NCI-H524 (cell line): ENCODE measurements at places on chromosomes 16 and 17.

- no peak for DNase-seq
Observed at GRCh38 chr16:3118204-3118790, 5.9 kb downstream of the ZNF205 start.

GRCh38 chr16:48535831-48536613 lies 74.0 kb downstream of the N4BP1 start:
- DNase-seq, result no peak

GRCh38 chr16:86994651-86995171 lies 322.5 kb downstream of the C16orf95 start:
- DNase-seq, result peak; percentile 10

GRCh38 chr16:5504064-5504781 lies 406.6 kb upstream of the EEF2KMT start:
- no peak for DNase-seq

DNA sequence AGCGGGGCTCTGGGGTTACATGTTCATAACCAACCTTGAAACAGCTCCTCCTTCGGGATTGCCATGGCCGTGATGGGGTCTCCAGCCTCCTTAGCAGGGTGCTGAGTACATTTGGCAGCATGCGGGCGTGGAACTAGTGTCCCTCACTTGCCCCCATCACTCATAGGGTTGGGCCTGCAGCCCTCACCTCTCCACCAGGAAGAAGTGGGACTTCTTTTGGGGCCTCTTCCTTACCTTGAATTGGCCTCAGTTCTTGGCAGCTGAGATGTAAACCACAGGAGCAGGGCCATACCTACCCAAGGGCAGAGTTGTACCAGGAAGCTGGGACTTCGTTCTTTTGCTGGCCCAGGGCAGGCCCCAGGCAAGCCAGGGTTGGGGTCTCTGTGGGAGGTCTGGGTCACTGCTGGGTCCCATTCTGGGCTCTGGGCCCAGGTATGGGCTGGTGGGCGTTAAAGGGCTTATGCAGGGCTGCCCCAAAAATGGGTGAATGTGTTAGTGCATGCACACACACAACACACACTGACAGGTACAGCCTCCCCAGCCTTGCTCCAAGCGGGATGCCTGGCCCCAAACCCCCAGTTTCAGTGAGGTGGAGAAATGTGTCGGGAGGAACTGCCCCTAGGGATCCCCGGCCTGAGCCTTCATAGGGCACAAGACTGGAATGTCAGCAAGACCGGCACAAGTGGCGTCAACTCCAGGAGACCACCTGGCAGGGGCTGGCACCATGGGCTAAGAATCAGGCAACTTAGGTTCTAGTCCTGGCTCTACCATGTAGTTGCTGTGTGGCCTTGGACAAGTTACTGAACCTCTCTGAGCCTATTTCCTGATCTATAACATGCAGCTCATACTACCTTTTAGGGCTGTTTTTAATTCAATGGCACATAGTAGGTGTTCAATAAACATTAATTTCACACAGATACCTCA lies 3.9 kb upstream of the KRT15 start:
- no peak for DNase-seq

- no peak for DNase-seq
Observed at GRCh38 chr16:63785170-63785569, 1336.7 kb downstream of the CDH11 start.

DNA sequence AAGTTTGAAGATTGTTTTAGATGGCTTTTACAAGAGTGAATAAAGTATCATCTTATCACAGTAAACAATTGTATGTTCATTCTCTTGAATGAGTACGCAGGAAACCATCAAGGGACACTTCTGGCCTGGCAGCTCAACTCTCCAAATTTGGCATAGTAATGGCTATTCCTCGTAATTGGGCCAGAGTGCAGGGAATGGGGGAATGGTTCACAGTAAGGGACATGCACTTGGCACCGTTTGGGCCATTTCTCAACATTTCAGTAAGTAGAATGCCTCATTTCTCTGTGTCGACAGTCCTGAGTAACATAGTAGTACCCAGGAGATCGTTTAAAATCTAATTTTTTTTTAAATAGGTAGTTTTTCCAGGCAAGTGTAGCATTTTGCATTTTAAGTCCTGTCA lies 309.6 kb downstream of the KCNJ2 start:
- DNase-seq, result no peak

GRCh38 chr17:45160447-45161287 lies 1.0 kb upstream of the HEXIM2 start:
- peak; percentile 62 for DNase-seq

- no peak for DNase-seq
Observed at GRCh38 chr17:36592316-36592715, 637 bp downstream of the DHRS11 start.

DNA sequence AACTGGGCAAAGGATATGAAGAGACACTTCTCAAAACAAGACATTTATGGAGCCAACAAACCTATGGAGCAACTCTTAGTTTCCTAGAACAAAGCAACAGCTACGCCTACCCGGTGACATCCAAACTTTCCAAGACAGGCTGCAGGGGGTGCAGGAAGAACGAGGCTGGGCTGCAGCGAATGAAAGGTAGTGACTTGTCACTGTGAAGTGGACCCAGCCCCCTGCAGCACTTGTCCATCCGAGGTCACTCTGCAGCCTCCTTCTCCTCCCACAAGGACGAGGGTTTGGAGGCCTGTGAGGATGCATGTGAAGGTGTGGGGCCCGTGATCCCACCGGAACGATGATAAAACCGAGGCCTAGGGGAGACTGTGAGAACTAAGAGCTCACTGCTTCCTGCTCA lies 192.6 kb upstream of the RPL38 start:
- peak; percentile 51 for DNase-seq

- no peak for DNase-seq
Observed at GRCh38 chr17:33261820-33262219, 31.3 kb downstream of the ASIC2 start.

- DNase-seq, result peak; percentile 85
Observed at GRCh38 chr16:49441366-49441780, 67.8 kb downstream of the C16orf78 start.

DNA sequence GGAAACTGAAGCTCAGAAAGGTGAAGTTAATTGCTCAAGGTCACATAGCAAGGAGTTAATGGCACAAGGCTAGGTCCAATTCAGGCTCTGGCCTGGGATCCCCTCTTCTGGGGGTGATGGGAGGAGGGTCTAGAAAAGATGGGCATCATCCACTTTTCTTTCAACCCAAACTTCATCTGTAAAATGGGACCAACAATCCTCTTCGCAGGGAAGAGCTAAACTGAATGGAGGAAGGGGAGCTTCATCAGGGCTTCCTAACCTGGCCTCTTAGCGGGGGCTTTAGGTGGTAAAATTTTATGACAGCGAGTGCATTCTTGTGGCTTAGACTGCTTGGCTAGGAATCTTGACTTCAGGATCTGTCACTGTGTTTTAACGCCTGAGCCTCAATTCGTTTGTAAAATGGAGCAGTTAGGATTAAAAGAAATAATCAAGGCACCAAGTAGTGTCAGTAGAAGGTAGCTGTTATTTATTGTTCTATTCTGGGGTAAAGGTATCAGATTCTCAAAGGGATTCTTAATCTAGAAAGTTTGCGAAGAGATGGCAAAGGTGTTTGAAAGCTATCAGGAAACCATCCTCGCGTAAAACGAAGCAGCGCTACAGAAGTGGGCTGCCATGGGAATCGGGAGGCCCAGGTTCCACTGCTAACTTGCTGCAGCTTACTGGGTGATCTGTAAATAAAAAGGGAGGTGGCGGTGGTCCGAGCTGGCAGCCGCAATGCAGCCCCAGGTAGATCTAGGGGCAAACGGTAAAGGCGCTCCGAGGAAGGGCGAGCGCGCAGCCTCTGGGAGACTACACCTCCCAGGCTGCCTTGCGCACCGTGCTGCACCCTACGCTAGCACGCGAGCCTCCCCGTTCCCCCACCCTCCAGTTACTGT lies 1.5 kb upstream of the SRCAP start:
- no peak for DNase-seq
